ENCODE measurements at places on chromosomes 12 and 14.

DNA sequence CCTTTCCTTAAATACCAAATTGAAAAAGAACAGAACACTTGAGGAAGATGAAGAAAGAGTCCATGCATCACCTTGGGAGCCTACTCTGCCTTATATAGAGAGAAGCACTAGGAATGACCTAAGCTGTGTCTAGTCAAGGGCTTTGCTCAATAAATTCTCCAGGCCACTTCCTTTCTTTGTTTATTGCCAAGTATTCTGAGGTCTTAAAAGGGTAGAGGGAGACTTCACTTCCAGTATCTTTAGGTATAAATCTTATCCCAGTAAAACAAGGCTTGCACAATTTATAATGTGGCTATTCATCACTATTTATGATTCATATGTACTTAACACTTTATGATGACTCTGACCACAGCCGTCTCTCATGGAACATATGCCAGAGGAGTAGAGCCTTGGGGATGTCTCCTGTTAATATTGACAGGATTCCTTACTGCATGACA, 85.1 kb upstream of the ARHGAP5 start:
- no peak for DNase-seq

DNA sequence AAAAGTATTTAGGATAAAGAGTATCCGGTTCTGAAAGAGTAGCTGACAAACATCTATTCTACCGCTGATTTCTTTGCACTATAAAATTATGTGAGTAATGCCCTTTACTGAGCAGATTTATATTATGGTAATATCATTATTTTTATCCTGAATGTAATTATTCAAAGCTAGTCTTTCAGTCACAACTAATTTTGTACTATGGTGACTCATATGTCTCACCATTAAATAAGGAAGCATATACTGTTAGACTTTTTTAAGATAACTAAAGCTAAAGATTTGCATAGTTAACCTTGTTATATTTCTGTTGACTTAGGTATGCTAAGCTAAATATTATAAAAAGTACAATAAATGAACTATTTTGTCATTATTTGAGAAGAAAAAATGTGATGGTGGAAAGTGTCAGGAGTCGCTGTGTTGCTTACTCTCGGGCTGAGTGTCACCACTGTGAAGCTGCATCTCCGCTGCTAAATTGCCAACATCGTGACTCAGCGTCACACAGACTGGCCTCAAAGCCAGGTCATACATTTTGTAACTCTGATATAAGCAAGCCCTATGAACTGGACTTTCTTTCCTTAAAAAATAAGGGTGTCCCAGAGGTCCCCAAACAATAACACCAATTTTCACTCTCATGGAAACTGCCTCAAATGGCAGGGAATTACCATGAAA, 69.1 kb upstream of the SSTR1 start:
- DNase-seq = no peak

DNA sequence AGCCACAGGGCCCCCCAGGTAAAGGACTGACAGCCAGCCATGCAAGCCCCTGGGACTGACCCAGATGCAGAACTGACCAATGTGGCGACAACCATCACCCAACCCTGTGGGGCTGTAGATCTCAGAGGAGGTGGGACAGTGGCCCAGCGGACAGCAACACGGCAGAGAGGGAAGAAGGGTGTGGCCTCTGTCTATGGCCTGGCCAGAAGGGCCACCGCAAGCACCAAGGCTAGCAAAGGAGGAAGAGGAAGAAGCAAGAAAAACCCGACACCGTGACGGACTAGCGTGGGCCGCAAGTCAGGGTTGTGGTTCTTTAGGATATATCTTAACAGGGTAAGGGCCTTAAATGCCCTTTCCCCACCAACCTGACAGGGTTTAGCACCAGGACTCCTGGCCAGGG, 71.2 kb downstream of the ITPK1 start:
- DNase-seq = no peak

DNA sequence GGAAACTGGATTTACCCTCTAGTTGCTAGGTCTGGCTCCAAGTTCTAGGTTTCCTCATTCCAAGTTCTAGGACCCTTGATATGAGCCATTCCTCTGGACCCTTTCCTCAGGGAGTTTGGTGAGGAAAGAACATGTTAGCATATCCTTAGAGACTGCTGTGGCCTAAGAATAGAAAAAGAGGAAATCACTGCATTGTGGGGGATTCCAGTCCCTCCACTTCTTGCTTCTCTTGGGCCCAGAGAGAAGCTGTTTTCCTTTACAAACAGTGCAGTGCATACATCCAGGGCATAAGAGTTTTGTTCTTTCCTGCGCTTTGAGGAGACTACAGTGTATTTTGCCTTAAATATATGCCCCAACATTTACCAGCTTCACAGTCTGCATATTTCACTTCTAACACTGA, 59.0 kb downstream of the LLPH start:
- no peak for DNase-seq
